ENCODE measurements at places on chromosomes 12 and 14.

DNA sequence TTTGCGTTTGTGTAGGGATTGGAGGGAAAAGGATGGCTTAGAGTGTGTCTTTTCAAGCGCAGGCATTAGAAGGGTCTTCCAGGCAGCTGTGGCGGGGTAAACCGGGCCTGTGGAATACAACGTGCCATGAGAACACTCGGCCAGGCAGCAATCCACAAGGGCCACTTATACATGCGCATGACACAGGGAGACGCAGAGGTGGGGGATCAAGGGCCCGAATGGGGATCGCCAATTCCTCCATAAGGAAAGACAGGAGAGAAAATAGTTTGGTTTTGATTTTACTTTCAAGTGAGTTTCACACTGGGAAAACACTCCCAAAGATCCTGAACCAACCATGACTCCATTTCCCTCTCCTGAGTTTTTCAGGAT, 71.6 kb downstream of the SPRING1 start:
- no peak for DNase-seq

DNA sequence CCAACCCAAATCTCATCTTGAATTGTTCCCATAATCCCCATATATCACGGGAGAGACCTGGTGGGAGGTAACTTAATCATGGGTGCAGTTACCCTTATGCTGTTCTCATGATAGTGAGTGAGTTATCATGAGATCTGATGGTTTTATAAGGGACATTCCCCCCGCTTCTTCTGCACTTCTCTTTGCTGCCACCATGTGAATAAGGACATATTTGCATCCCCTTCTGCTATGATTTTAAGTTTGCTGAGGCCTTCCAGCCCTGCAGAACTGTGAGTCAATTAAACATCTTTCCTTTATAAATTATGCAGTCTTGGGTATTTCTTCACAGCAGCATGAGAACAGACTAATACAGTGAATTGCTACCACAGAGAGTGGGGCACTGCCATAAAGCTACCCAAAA, 179.1 kb downstream of the LRIG3 start:
- DNase-seq: no peak

GRCh38 chr12:11780521-11781101, 131.1 kb downstream of the ETV6 start:
- DNase-seq: no peak

- no peak for DNase-seq
These were observed 7.3 kb upstream of the C2CD5 start for GRCh38 chr12:22551624-22552023.

DNA sequence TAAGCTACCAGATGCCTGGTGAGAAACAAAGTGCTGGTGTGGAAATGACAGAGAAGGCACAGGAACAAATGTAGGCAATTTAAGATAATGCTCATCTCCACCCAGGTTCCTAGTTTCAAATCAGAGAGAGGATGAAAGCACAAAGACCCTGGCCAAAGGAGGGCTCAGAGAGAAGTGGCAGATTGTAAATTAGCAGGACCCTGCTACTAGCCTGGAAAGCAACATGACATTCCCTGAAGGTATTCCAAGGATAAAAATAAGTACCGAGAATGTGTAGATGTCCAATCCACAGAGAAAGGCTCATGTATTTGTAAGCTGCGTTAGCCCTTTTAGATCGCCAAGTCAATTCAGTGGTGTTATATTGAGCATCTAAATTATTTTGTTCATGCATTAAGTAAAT, 324.0 kb downstream of the TMEM117 start:
- no peak for DNase-seq

- no peak for DNase-seq
These were observed 5.9 kb downstream of the RIMBP2 start for GRCh38 chr12:130709971-130710732.

- DNase-seq: no peak
These were observed 783 bp upstream of the TUBA1B start for GRCh38 chr12:49131894-49132461.

DNA sequence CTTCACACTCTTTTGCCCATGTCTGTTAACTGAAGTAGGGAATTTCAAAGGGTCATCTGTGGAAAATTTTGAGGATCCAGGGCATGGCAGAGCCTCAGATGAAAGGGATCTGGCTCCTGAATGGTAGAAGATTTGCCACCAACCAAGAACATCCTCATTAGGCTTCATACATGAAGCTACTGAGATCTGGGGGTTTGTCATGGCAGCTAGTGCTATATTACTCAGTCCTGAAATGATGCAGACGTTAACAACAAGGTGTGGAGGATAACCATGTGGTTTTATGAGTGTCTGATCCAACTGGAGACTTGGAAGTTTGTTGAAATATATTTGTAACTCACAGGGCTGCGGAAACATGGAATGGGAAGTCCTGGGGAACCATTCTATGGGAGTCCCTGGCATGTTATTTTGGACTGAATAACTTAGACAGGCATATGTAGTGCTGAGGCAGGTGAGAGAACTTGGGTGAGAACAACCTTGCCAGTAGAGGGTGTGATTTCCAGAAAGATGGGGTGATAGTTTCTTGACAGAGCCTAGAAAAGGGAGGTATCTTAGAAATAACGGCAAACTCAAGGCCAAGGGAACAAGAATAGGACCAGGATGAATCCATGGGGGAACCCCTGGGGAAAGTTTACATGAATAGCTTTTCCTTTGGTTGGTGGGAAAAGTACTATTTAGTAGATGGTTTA, 42.0 kb upstream of the C12orf75 start:
- no peak for DNase-seq

- no peak for DNase-seq
These were observed 119.1 kb downstream of the PHETA1 start for GRCh38 chr12:111249757-111250156.

- DNase-seq: no peak
These were observed 186.3 kb downstream of the ALG10 start for GRCh38 chr12:34208331-34209258.

GRCh38 chr12:54463484-54463883, 9.9 kb downstream of the GTSF1 start:
- no peak for DNase-seq

GRCh38 chr14:95136631-95137030, 20.7 kb downstream of the DICER1 start:
- no peak for DNase-seq

DNA sequence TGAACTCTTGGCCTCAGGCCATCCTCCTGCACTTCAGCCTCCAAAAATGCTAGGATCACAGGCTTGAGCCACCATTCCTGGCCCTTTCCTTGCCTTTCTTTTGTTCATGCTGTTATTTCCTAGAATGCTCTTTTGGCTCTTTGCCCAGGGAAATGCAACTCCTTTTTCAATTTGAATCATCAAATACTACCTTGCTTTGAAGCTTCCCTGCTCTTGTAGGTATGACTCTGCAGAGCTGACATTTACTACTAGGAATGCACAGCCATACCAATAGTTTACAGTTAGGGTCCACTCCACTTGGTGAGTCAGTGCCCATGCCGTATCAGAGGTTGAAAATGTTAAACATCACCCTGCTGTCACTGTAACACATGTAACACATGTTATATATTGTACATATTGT, 107.0 kb upstream of the CRY1 start:
- DNase-seq: no peak

GRCh38 chr14:80942191-80942600, 658 bp upstream of the CEP128 start:
- no peak for DNase-seq

- DNase-seq: no peak
These were observed 50.1 kb upstream of the STK38L start for GRCh38 chr12:27193854-27194544.

GRCh38 chr14:56131004-56131864, 13.0 kb downstream of the PELI2 start:
- no peak for DNase-seq

DNA sequence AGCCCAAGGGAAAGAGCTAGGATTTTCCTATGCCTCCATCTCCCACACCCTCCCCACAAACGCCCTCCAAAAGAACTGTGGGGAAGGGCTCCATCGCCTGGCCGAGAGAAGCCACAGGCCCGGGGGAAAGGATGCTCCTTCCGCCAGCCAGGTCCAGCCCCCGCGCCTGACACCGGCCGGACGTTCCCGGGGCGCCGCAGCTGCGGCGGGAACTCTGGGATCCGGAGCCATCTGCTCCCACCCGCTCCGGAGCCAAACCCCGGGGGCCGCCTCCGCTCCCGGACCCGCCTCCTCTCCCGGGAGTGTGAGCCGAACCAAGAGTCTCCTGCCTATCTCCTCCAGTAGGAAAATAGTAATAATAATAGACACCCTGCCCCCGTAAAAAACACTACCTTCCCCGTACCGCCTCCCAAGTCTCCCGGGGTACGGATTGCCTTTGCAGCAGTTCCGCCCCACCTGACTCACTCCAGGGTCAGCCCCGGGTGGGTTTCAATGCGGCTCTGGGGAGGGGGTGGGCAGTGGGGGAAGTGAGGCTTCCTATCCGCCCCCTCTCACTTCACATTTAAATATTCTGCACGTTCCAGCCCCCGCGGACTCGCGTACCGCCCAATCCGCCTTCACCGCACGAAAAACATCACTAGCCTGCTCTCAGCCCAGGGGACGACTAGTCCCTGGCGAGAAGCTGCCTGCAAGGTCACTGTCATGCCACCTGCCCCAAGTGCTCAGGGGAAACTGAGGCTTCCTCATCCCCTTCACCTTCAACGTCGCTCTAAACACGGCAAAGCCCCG, 2.4 kb downstream of the AGAP2 start:
- DNase-seq: no peak

DNA sequence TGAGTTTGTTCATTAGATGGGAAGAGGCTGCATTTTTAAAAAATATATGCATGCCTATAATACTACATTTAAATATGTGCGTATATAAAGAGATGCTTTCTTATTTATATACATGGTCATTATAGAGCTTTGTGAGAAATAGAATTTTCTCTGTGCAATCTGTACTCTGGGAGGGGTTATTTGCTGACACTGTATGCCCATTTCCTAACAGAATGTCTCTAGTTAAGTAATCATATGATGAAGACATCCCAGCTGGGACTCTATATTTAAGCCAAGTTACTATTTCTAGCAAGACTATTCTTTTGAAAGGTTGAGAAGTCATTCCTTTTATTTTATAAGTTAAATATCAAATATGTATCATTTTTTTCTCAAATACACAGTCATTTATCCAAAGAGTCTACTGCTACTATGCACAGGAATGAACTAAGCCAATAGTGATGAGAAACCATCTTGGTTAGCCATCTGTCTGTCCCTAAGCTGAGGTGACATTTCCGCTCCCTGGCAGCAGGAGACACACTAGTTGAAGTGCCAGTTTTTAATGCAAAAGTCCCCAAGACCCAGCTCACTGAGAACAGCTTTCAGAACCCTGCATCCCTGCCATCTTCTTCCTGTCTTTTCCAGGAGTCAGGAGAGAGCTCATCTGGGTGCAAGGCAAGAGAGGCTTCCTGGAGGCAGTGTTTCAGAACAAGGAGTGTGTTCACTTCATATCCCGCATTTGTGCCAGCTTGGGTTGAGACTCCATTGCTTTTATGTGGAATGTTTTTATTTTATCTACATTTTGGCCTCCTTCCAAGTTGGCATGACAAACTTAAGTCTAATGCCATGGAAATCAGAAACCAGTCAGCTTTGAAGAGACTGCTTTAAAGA, 69.5 kb downstream of the TMEM132C start:
- DNase-seq: no peak

GRCh38 chr14:69317780-69318179, 57.8 kb downstream of the GALNT16 start:
- no peak for DNase-seq

DNA sequence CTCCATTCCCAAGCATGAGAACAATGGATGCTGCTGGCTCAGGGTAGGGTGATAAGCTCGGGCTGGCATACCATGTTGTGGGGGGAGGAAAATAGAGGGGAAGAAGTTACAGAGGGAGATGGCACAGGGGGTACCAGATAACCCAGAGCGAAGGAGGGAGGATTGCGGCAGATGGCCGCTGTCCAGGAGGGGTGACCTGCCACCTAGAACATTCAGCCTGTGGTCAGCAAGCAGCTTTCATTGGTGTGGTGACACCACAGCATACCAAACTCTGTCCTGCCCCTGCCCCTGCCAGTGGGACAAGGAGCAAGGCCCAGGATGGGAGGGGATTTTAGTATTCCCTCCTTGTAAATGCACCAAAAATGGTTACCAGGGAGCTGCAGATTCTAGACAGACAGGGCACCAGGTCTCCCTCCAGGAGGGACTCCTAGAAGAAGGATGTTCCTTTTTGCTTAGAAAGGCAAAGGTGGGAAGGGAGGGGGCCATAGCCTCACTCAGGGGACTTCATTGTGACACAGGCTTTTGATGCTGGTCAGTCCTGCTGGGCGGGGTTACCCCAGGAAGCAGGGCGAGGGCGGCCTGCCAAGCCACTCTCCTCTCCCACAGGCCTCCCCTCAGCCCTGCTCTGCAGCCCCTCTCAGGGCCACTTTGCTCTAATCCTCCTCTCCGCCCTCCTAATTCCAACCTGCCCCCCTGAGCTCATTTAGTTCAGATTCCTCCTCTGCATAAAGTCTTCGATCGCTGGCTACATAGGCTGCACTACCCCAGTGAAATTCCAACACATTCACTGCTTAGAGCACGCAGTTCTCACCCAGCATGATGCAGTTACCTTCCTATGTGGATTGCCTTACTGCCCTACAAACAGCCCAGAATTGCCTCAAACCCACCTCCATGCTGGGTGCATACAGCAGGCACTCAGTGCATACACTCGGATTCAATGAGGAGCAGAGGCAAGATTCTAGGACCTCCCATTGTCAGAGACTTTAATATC, 36.0 kb upstream of the PLEKHG6 start:
- no peak for DNase-seq

DNA sequence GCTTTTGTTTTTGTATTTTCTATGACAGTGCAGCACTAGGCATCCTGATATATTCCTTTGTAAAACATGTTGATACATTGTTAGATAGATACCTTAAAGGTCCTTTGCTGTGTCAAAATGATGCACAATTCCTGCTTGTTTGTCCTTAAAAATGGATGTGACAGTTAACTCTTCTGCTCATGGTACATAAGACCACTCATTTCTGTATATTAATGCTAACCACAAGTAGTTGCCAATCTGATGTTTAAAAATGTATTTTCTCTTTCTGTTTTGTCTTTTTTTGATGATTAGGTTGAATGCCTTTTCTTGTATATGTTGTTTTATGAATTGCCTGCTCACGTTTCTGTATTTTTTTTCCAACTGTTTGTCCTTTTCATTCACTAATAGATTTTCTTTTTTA, 35.1 kb downstream of the ATF7IP start:
- DNase-seq: no peak

- no peak for DNase-seq
These were observed 19.9 kb downstream of the TMEM233 start for GRCh38 chr12:119613319-119613936.

DNA sequence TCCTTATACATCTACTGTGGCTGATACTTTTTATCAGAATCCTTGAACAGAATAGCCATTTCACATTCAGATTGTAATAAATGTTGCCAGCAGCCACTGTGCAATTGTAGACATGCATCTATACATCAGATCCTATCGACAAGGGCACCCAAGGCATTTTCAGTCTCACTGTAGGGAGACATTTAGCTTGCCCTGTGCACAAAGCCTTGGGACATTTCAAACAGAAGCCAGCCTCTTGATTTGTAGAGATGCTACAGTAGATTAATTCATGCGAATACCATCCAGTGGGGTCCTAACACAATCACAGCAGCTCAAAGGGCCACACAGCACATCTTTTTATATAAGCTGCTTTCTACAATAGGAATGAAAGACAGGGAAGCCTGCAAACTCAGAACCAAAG, 81.4 kb downstream of the SLC8A3 start:
- DNase-seq: no peak

GRCh38 chr12:75177997-75178396, 31.6 kb downstream of the KCNC2 start:
- DNase-seq: no peak

- peak; percentile 66 for DNase-seq
These were observed 29.2 kb downstream of the FOS start for GRCh38 chr14:75307700-75308379.

GRCh38 chr14:93343797-93344196, 3.2 kb upstream of the COX8C start:
- DNase-seq: no peak

- DNase-seq: no peak
These were observed 175.1 kb downstream of the CHST11 start for GRCh38 chr12:104631867-104632266.
